Activated CD4-positive, alpha-beta T cell treated with anti-CD3 and anti-CD28 coated beads for 24 hours (primary cell): ENCODE measurements at places on chromosomes 6 and 20.

DNA sequence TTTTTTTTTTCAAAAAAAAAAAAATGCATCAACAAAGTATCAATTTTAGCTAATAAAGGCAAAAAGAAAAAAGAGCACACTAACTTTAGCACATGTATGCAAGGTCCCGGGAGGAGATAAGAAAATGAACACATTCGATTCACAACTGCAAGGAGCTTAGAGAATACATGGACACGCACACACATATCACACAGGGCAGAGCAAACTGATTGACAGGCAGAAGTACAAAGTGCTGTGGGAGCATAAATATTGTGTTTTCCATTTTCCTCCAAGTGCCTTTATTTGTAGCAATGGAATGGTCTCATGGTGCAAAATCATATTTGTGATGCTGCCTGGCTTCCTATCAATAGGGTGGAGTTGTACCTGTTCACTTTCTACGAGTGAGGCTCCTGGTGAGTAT, 63.8 kb downstream of the SGK1 start:
- DNase-seq = no peak

DNA sequence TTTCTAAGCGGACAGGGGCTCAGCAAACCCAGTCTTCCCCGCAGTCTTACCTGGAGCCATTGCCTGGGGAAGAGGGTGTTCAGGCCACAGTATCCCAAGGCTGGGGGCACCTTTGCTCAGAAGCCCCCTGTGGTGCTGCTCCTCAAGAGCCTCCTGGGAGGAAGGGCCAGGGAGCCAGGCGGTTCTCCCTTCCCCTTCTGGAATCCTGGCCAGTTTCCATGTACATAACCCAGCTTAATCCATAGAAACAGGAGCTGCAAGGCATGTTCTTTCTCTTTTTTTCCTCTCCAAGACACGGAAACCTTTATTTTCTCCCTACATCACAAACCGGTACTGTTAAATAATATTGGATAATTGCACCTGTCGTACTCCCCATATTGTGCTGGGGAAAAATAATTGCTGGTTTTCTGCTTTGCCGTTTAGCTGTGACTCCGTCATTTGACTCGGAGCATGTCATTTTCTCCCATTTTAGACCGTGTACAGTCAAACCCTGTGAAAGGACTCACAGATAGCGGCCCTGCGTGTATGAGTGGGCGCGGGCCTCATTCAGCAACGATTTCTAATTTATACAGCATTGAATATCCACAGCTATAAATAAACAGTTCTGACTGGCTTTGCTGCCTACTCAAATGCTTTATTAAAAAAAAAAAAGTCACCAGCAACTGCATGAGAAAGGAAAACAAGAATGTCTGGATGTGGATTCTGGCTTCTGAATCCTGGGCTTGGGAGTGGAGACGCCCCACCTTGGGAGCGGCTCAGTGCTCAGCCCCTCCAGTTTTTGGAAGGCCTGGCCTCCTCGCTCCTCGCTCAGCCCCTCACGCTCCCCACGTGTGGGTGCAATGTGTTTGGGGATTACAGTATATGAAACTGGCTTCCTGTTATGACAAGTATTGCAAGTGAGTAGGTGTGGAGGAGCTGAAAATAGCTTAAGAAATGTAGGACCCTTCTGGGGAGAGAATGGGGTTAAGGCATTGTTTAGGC, 67.3 kb downstream of the ADTRP start:
- DNase-seq = no peak

DNA sequence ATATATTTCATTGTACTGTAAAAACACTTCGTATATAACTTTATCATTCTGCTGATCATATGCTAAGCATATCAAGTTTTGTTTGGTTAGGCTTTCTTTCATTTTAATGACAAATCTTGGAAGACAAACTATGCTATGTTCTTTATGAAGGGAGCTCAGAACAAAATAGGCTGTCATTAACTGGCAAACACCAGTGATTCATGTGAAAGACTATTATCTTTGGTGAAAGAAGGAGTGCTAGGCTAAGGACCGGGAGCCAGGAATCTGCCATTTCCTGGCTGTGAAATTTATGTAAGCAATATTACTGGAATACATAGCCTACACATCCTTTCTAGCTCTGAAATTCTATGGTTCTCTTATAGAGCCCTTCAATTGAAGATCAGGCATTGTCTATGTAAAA, 136.2 kb upstream of the CCN2 start:
- no peak for DNase-seq

- no peak for DNase-seq
Measured at GRCh38 chr20:40583636-40584035, 105.4 kb downstream of the MAFB start.

DNA sequence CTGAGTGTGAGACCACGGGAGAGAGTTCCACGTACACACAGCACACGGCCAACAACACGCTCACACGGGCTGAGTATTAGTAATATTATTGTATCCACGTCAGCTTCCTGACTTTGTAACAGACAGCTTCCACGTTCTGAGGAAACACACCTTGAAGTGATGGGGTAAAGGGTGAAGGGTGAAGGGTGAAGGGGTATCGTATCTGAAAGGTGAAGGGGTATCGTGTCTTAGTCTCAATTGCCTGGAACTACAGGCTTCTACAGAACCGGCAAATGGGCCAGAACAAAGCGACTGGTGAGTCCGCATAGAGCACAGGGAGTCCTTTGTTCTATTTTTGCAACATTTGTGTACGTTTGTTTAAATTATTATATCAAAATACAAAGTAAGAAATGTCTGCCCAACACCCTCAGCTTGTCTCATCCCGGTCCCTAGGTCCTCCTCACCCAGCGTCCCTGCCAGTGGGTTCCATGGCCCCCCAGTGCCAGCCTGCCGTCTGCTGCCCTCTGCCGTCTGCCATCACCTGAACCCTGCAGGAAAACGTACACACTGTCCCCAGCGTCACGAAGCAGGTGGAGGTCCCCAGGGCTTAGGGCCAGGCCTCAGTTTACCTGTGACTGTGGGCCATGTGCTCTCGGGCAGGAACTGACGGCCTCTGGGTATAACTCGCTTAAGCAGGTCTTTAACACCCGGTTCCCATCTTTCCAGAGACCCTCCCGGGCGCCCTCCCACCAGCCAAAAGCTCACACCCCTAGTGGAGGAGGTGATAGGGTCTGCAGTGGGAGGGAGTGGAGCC, 4.4 kb upstream of the HELZ2 start:
- DNase-seq = no peak

GRCh38 chr6:23650676-23651075, 475.3 kb upstream of the NRSN1 start:
- DNase-seq = no peak

DNA sequence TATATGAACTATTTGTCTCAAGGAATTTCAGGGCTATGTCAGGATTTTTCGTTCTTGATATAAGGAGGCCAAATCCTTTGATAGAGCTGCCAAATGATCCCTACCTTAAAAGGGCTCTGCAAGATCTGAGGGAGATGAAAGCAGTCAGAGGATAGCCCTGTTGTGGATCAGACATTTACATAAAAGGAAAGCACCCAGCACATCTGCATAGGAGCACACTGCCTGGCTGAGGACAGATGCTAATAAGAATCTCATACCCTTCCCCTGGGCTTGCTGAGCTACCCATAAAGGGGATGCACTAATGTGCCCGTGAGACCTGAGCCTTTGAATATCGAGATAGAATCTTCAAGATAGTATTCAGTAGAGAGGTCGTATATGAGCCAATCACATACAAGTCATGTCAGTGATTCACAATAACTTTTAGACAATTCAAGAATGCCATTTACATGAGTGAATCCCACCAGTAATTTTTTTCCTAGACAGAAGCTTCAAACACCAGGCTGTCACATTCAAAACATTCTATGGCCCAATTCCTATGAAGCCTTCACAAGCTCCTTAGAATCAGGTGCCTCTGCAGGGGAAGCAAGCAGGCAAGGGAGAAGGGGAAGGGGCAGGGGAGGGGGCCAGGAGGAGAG, 71.1 kb downstream of the STMND1 start:
- DNase-seq = no peak

DNA sequence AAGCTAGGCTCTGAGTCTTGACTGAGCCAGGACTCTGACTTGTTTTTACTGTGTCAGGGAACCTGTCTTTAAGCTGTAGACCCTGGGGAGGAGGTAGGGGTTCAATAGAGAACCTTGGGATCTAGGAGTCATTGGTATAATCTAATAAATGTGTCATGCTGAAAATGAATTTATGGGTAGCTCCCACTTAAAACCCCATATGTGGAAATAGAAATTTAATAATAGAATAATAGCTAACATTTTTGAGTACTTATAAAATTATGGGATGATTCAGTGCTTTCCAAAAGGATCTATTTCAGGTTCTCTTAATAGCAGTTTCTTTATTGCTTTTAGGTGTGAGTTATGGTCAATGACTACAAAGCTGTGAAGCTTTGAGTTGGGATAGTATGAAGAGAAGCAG, 41.7 kb downstream of the CTNNBL1 start:
- DNase-seq = no peak

- DNase-seq = no peak
Measured at GRCh38 chr20:24796236-24796635, 152.8 kb upstream of the CST7 start.
